NCI-H187 treated with DMSO at 0.1 percent for 48 hours (cell line): ENCODE measurements at places on chromosomes 3 and 15.

DNA sequence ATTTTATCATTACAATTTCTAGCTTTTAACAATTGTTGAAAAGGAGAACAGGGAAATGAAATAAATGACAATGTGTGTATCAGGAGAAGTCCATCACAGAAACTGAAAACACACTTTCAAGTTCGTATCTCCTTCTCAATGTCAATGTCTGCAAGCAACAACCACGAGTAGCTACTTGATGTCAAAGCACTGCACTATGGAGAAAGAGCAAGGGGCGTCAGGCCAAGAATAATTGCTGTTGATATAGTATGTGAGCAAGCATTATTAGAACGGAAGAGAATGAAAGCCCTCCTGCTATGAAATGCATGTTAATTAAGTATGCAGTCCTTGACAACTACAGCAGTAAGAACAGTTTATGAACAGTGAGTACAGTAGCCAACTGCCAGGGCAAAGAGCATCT, 1250.1 kb downstream of the ZPLD1 start:
- no peak for DNase-seq

DNA sequence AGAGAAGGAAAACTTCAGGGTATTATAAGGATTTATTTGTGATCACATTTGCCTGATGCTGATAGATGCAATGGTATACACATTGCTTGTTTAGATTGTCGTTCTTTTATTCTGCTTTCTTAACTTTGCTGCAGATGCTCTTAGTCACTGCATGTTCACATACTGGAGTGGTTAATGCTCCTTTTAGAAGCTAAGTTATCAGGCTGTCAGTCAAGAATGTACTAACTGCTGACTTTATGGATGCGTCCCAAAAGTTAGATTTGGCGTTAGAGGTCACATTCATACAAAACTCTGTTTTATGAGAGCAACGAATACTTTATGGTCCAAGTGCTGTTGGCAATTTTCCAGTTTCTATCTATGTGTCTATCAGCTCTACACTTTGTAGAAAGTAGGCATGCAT, 160.7 kb downstream of the BBX start:
- DNase-seq = no peak

- no peak for DNase-seq
Observed at GRCh38 chr3:97138914-97139541, 324.6 kb downstream of the EPHA6 start.

DNA sequence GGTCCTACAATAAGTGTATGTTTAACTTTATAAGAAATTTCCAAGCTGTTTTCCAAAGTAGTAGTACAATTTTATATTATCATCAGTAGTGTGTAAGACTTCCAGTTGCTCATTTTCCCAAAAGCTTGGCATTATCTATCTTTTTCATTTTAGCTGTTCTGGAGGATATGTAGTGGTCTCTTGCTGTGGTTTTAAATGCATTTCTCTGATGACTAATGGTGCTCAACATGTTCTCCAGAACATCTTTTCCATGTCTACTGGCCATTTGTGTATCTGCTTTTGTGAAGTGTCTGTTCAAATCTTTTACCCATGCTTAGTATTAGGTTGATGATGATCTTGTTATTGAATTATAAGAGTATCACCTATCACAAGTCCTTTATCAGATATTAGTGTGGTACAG, 13.3 kb downstream of the BCL2A1 start:
- DNase-seq = no peak

GRCh38 chr15:33813891-33814290, 154.4 kb upstream of the CHRM5 start:
- no peak for DNase-seq

- no peak for DNase-seq
Observed at GRCh38 chr3:24264748-24265158, 229.9 kb downstream of the THRB start.

DNA sequence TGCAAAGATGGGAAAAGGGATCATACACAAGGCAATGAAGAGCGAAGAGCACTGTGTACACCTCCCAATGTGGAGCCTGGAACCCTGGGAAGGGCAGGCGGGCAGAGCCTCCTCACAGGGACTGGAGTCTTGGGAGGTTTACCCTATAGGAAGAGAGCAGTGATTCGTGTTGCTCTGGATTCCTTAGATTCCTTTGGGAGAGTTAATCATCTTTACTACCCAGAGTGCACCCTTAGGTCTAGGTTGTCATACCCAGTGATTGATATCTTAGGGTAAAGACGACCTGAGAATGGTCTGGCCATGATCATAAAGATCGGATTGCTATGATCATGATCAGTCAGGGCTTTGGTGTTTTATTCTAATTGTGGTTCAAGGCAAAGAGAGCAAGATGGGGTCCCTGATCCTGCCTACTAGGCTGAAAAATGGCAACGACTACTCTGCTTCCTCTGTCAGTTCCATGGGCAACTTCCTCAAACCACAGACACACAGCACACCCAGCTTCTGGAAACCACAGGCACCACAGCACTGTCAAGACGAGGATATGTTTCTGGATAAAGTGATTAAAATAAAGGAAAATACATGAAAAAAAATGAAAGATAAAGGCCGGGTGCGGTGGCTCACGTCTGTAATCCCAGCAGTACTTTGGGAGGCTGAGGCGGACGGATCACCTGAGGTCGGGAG, 20.4 kb upstream of the MAP6D1 start:
- no peak for DNase-seq

DNA sequence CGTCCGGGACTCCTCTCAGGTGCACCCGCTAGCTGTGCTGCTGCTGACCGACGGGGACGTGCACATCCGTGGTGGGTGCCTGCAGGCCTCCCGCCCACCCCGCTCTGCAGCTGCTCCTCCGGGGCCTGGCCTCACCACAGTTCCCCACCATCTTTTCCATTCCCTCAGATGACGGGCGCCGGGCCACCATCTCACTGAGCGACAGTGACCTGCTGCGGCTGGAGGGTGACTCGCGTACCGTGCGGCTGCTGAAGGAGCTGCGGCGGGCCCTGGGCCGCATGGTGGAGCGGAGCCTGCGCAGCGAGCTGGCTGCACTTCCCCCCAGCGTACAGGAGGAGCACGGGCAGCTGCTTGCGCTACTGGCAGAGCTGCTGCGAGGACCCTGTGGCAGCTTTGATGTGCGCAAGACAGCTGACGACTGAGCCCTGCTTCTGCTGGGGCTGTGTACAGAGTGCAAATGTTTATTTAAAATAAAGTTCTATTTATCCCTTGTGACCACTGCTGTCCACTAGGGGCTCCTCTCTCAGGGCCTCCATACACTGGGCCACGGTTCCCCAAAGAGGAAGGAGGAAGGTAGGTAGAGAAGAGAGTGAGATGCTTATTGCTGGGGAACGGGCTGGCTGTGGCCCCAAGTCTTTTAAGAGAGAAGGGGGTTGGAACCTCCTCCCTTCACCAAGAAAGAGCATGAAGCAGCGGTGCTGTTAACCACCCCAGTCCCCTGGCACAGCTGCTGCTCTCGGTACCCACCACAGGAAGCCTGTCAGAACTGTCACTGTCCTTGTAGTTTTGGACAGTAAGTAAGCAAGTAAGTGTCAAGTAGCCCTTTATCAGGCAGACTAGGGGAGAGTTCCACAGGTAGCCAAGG, 47.0 kb downstream of the DHX30 start:
- DNase-seq = no peak

GRCh38 chr3:142263112-142263511, 37.7 kb upstream of the GK5 start:
- DNase-seq = no peak

DNA sequence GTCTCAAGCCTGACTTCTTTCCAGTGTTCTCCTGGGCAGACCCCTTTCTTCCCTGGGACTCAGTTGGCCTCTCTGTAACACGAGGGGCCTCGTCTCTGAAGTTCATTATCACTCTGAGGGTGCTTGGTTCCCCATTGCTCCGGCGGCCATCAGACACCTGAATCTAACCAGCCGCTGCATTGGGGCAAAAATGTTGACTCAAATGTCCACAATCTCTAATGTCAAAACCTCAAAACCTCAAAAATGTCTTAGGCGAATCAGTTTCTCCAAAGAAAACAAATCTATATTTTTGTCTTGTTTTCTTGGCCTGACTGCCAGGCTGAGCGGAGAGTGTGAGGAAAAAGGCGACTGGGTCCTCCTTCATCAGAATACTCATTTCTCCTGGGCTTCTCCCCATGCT, 220.7 kb downstream of the VPS13C start:
- no peak for DNase-seq

DNA sequence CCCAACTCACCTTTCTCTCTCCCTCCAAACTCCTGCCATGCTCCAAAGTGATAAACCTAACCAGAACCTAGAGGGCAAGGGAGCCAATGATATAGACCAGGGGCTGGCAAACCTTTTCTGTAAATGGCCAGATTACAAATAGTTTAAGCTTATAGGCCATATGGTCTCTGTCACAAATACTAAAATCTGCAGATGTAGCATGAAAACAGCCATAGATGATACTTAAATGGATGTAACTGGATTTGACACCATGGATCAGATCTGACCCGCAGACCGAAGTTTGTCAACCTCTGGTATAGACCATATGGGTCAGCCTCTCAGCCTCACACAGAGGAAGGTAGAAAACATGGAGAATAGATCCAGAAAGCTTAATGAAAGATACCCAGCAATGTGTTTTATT, 165.2 kb upstream of the STT3B start:
- no peak for DNase-seq

DNA sequence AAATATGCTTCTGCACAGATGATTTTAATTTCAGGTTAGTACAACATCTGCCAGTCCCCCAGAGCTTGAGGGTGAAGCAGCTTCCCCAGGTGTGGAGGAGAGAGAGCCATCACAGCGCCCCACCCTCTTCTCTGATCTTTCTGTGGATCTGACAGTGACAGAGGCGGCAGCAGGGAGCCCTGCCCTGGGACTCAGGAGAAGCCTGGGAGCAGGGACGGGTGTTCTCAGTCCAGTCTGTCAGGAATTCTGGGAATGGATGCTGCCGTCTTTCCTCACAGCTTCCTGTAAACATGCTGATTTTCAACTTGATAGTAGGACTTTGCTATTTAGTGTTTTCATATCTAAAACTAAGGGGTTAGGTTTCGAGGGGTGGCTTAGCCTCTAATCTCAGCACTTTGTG, 11.4 kb upstream of the RAB8B start:
- no peak for DNase-seq

DNA sequence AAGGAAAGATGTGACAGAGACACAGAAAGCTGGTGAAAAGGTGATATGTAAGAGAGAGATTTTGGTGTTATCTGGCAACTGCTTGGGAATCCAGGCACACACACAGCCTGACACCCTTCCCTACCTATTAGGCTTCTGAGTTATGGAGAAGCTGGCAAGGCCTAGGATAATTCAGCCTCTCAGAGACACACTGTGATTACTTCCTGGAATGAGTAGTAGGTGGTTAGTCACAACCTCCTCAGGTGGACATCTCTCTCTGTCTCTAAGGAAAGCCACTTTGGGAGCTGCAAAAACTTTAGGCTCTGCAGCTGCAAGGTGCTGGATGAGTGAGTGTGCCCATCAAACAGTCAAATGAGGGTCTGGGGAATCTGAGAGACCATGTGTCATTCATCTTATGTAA, 201.9 kb downstream of the PDCD6IP start:
- no peak for DNase-seq

GRCh38 chr3:41219424-41219823, 20.1 kb downstream of the CTNNB1 start:
- no peak for DNase-seq

- DNase-seq = no peak
Observed at GRCh38 chr3:118408431-118408830, 626.2 kb downstream of the IGSF11 start.

DNA sequence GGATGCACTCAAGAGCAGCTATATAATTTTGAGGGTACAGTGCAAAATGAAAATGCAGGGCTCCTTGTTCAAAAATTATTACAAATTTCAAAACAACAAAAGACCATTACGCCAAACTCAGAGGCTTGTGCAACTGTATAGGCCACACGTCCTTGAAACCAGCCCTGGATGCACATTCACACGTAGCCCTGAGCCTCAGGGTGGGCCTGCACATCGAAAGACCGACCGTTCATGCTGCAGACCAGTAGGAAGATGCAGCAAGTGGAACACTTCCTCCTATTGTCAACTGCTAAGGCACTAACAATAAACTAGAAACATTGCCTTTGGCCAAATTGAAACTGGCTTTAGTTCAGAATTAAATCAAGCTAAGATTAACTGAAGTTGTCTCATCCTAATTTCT, 174.7 kb downstream of the SHOX2 start:
- no peak for DNase-seq

DNA sequence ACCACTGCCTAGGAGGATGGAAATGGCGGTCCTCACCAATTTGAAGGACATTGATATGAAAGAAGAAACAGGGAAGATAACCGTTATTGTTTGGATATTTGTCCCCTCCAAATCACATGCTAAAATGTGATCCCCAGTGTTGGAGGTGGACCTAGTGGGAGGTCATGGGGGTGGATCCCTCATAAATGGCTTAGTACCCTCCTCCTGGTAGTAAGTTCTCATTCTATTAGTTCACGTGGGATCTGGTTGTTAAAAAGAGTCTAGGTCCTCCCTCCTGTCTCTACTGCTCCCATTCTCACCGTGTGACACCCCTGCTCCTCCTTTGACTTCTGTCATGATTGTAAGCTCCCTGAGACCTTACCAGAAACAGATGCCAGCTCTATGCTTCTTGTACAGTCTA, 30.5 kb downstream of the TLNRD1 start:
- DNase-seq = no peak

- DNase-seq = no peak
Observed at GRCh38 chr3:152377184-152377570, 108.4 kb downstream of the MBNL1 start.

DNA sequence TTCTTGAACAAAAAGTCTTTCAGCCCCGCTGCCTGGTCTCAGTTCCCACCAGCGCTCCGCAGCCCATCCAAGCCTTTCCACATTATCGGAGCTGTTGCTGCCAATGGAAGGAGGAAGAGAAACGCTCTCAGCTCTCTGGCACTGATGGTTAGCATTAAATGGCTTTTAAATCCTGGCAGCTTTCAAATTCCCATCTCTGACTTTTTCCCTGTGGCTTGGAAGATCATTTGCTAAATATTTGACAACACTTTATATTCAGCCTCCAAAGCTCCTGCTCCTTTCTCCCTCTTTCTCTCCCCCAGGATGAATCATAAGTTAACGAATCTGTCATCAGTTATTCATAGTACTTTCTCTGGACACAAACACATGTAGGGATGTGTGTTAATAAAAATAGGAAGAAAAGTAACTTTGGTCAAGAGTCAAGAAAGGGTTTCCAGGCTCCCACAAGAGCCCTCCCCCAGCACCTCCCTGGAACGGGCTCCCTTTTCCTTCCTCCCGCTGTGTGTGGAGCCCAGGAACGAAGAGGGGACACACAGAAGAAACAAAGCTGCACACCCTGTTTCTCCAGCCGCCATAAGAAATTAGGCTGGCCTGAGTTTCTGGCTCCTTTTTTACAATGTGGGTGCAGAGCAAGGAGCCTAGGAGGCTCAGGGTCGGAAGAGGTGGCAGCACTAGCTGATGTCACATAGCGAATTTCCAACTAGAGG, 47.6 kb upstream of the TSEN2 start:
- DNase-seq = no peak

DNA sequence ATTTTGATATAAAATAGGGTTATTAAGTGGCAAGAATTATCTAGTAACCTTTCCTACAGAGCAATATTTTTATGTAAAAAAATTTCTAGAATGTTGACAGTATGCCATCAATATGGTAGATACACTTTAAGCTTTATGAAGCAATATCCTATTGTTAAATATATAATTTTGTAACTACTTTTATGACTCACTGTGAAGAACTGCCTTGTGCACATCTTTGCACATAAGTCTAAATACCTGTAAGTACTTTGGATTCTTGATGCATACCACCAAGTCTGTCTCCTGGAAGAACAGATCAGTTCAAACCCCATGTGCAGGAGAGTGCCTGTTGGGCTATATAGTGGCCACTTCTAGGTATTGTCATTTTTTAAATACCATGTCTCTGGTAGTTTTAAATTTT, 205.7 kb upstream of the EIF1B start:
- DNase-seq = no peak
